ENCODE measurements at places on chromosomes 12 and 14.
A peak's percentile ranks its signal among the peaks of the same experiment; 100 is the strongest.

DNA sequence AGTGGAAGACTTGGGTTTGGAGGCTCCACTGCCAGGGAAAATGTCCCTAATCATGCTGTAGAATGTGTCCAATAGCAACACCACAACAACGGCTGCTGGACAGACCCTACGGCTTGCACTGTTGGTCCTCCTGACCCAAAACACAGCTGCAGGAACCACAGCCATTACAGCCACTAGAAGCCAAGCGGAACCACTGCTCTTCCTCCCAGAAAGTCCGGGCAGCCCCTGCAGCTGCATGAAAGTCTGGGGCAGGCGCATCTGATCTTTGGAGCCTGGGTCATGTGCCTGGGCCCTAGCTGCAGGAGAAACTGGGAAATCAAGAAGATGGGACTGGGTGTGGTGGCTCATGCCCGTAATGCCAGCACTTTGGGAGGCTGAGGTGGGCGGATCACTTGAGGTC lies 124.7 kb upstream of the METAP2 start:
- no peak for DNase-seq

GRCh38 chr14:77187649-77188012 lies 6.0 kb downstream of the TMEM63C start:
- no peak for DNase-seq

DNA sequence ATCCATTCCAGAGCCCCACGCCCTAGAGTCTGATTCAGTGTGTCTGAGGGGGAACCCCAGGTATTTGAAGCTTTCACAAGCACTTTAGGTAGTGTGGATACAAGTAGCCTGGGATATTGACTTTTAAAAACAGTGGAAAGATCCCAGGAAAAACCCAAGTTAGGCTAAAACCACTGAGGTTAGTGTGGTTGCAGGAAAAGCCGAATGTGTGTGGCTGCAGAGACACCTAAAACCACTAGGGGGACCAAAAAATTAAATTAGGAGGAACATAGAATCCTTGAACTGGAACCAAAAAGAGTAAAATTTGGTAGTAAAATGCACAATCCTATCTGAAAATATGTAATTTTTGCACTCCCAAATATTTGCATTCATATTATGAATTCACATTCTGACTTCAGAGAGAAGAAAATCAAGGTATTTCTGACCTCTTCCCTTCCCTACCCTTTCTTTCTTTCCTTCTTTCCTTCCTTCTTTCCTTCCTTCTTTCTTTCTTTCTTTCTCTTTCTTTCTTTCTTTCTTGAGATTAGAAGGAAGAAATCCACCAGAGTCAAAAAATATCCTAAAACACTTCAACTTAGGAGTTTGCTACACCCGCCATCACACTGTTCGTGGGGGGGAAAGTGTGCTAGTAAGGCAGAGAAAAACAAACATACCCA lies 37.8 kb downstream of the SLCO1A2 start:
- no peak for DNase-seq

GRCh38 chr14:65346895-65347294 lies 65.6 kb upstream of the FUT8 start:
- no peak for DNase-seq

GRCh38 chr12:127355061-127355841 lies 911.7 kb upstream of the TMEM132C start:
- DNase-seq = no peak

DNA sequence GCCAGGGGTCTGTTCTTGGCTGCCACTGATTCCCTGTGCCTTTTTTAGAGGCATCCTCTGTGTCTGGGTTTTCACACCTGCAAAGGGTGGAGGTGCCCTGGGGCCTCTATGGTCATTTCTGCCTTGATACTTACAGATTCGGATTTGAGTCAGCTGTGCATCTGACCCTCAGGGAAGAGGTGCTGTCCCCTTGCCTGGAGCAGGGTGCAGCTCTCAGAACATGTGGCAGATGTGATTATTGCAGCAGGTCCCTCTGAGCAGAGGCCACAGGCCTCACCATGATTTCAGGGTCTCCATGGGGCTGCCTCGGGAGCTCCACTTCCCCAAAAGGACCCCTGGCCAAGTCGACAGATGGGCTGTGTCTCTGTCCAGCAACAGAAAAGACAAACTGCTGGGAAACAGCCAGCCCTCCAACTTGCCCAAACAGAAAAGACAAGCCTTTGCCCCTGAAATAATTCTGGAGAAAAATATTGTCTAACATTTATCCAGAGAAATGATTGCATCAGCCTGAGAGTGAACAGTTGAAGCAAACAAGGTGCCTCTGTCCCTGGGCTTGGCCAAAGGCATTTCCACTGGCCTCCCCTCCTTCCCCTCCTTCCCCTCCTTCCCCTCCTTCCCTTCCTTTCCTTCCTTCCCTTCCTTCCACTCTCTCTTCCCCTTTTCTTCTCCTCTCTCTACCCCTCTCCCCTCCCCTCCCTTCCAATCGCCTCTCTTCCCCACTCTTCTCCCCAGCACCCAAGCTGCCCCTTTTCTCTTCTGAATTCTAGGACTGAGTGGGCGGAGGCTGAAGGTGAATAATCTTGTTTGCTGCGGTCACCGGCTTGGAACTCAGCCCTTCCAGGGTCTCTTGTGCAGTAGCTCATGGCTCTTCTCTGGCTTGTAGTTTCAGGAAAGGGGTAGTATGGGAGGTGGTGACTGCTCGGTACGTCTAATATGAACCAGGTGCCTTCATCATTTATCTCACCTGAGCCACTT lies 676 bp downstream of the SERPINA3 start:
- DNase-seq = no peak

GRCh38 chr12:10562306-10562933 lies 51.0 kb downstream of the MAGOHB start:
- no peak for DNase-seq

DNA sequence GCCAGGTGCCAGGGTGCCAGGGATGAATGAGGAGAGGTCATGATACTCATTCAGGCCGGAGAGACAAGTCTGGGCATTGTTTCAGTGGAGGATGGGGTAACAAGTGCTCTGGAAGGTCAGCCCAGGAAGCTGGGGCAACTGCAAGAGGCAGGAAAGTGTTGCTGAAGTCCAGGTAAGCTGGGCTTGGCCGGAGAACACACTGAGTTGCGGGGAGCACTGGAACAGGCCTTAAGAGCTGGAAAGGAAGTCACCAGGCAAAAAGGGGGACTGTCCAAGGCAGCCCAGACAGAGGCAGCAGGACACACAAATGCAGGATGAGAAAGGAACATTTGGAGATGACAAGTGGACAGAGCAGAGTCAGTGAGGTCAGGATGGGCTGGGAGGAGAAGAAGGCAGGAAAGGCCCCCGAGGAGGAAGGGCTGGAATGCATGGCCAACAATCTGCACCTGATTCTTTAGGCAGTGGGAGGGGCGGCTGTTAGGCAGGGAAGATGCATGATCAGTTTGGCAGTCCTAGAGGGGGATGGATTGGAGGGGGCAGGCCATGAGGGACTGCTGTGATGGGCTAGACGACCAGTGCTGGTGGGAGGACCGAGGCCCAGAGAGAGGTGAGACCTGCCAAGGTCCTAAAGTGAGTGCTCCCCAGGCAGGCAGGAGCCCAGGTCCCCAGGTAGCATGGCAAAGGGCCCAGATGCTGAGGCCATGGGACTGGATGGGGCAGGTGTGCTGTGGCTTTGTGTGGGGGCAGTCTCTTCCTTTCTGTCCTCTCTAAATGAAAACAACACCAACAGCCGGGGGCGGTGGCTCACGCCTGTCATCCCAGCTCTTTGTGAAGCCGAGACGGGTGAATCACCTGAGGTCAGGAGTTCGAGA lies 17.2 kb upstream of the HHIPL1 start:
- no peak for DNase-seq

- no peak for DNase-seq
These were observed 1026.1 kb downstream of the FSCB start for GRCh38 chr14:43480976-43481375.

GRCh38 chr14:54650331-54650958 lies 83.5 kb downstream of the SAMD4A start:
- peak; percentile 69 for DNase-seq

GRCh38 chr12:18320036-18320617 lies 58.8 kb downstream of the PIK3C2G start:
- no peak for DNase-seq

GRCh38 chr14:60680511-60680910 lies 31.2 kb upstream of the SIX1 start:
- DNase-seq = no peak

- no peak for DNase-seq
These were observed 14.1 kb upstream of the SLC25A3 start for GRCh38 chr12:98579347-98579746.

DNA sequence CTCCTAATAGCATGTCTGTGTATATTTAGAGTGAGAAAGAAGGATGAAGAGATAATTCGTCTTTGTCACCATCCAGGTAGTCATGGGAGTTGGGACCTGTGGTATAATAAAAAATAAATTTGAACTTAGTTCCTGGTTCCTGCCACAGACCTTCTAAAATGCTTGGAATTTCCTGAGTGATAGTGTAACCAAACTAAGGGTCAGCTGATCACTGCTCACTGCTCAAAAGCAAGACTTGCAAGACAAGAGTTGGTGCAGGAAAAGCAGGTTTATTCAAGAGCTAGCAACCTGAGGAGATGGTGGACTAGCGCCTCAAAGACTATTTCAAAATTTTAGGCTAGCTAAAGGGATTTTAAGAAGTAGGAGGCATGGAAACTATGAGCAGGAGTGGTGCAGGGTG lies 19.1 kb downstream of the ANG start:
- no peak for DNase-seq

- DNase-seq = no peak
These were observed 206.7 kb upstream of the CPNE8 start for GRCh38 chr12:39112064-39112463.

- no peak for DNase-seq
These were observed 30.3 kb upstream of the ESR2 start for GRCh38 chr14:64324461-64324860.

GRCh38 chr14:66746316-66747006 lies 238.5 kb downstream of the GPHN start:
- DNase-seq = no peak

GRCh38 chr12:47085815-47086252 lies 6.1 kb upstream of the AMIGO2 start:
- DNase-seq = no peak

DNA sequence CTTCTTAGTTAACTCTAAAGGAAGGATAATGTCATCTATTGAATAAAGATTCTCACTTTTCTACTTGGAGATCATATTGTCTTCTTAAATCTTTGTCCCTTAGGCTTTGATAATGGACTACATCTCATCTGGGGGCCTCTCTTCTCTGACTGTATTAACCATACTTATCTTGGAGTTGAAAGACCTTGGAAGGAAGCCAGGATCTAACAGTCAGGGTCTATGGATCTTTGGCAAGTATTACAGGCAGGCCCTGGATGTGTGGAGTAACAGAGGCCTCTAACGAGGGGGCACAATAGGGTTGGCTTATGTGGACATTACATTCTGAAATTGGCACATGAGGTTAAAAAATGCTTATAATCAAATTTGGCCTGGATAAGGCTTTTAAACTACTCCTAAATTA lies 513.8 kb downstream of the NRXN3 start:
- no peak for DNase-seq

DNA sequence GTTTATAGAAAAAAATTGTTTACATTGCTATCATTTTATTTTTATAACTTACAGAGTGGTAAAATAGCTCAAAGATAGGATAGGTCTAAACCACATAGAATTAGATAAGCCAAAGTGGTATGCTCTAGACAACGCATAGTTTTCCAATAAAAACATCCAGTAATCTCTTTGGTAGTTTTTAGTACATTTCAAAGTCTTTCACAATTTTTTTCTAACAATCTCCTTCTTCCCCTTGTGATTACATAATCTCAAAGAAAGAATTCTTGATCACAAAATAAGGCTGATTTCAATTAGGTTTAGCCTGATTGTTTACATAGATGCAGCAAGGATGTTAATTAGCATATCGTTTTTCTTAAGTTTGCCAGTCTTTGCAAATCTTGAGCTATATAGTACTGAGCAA lies 460.0 kb downstream of the FUT8 start:
- DNase-seq = no peak

- peak; percentile 16 for DNase-seq
These were observed 55.9 kb upstream of the DIO3 start for GRCh38 chr14:101505236-101505970.

- DNase-seq = no peak
These were observed 448.2 kb upstream of the TBX3 start for GRCh38 chr12:115132145-115132544.

GRCh38 chr14:99562856-99563748 lies 40.9 kb downstream of the CCDC85C start:
- peak; percentile 69 for DNase-seq

GRCh38 chr14:32821964-32822653 lies 116.6 kb upstream of the NPAS3 start:
- no peak for DNase-seq

GRCh38 chr14:72443991-72444441 lies 449.9 kb downstream of the DPF3 start:
- no peak for DNase-seq

GRCh38 chr12:90055071-90055470 lies 346.4 kb upstream of the ATP2B1 start:
- DNase-seq = no peak

- no peak for DNase-seq
These were observed 358.0 kb upstream of the RPL10L start for GRCh38 chr14:47009615-47010014.

DNA sequence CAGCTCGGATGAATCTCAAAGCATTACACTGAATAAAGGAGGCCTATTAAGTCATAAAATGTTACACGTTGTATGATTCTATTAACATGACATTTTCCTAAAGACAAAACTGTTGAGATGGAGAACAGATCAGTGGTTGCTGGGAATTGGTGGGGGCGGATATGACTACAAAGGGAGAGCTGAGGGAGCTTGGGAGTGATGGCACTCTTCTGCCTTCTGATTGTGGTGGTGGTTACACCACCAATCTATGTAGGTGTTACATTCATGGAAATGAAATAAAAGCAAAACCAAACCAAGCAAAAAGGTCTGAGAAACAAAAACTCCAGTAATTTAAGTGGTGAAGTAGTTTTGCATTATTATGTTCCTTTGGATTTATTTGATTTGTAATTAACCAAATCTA lies 16.4 kb upstream of the EVL start:
- no peak for DNase-seq

- DNase-seq = no peak
These were observed 37.0 kb downstream of the BTG1 start for GRCh38 chr12:92108651-92109050.

DNA sequence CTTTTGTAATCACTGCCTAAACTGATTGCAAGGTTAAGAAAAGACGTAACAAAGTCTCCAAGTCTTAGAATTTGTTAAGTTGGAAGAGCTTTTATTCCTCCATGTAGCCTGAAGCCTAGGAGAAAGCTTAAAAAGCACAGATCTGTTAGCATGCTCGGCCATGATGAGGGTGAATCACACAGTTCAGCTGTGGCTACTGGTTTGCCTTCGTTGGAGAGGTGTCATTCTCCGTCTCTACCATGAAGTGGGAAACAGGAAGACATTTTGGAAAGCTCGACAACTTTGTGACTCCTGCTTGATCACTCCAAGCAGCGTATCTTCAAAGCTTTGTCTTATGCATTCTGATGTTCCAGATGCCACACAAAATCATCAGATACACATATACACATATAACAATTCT lies 27.1 kb downstream of the DCP1B start:
- DNase-seq = no peak

- DNase-seq = peak; percentile 23
These were observed 28.1 kb upstream of the SINHCAF start for GRCh38 chr12:31353750-31354708.

- DNase-seq = no peak
These were observed 3.4 kb downstream of the PLEKHG3 start for GRCh38 chr14:64707661-64708060.

- peak; percentile 48 for DNase-seq
These were observed 189.1 kb downstream of the PIWIL1 start for GRCh38 chr12:130526813-130527212.

All from right hindlimb (tissue), 1 donor.